ENCODE measurements at places on chromosomes 2 and 18.

GRCh38 chr2:43898838-43899346 lies 60.1 kb downstream of the ABCG8 start:
- DNase-seq = no peak

- DNase-seq = no peak
Observed at GRCh38 chr2:55408098-55408882, 11.4 kb downstream of the CCDC88A start.

DNA sequence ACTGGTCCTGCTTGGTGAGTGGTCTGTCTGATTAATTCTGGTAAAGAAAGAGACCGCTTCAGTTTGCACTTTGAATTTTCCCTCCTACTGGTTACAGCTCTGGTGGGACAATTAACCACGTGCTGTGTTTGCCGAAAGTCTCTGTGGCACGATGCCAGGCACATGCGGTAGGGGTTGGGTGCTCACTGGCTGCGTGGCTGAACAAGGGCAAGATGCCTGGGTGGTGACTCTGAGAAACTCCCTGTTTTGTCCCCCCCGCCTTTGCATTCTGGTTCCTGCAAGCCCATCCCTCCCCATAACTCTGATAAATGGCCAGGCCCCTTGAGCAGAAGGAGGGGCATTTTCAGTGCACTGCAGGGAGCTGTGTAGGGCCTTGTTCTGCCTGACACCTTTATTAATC lies 206.1 kb downstream of the TFCP2L1 start:
- no peak for DNase-seq

DNA sequence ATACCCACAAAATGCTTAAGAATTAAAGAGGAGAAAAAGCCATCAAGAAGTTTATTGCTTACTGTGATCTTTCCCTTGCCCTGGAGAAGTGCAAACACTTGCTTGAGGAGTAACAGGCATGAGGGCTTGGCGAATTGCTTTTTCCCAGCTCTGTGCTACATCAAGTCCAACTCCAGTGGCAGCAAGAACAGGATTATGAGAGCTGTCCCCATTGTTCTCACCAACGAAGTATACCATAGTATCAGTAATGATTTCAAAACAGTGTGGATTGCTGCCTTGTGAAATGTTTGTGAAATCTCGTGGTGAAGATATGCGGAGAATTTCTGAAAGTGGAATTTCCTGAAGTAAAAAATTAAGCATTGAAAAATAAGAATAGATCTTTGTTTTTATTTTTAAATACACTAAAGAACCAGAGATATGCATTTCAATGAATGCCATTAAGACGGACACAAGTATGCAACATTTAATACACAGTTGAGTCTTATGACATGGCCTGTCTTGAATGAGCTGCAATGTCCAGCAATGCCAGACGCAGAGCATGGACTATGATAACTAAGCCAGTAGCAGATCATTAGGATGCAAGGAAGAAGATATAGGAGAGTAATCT lies 43.0 kb downstream of the NDUFAF7 start:
- DNase-seq = no peak

GRCh38 chr2:165208094-165208493 lies 4.2 kb upstream of the SCN3A start:
- no peak for DNase-seq

DNA sequence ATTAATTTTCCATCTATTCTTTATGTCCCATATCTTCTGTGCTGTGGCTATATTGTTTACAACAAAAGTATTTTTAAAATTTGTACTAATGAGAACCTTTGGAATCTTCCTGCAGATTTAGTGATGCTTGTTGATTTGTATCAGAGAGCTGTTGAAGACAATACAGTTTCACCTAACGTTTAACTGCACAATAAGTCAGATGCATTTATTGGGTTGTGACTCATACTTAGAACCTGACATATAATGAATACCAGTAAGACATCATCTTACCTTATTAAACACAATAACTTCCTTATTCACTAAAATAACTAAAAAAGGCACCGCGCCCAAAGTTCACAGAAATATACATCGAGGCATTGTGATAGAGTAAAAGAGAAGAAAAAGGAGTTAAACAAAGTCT lies 43.8 kb upstream of the IL1R1 start:
- DNase-seq = no peak

DNA sequence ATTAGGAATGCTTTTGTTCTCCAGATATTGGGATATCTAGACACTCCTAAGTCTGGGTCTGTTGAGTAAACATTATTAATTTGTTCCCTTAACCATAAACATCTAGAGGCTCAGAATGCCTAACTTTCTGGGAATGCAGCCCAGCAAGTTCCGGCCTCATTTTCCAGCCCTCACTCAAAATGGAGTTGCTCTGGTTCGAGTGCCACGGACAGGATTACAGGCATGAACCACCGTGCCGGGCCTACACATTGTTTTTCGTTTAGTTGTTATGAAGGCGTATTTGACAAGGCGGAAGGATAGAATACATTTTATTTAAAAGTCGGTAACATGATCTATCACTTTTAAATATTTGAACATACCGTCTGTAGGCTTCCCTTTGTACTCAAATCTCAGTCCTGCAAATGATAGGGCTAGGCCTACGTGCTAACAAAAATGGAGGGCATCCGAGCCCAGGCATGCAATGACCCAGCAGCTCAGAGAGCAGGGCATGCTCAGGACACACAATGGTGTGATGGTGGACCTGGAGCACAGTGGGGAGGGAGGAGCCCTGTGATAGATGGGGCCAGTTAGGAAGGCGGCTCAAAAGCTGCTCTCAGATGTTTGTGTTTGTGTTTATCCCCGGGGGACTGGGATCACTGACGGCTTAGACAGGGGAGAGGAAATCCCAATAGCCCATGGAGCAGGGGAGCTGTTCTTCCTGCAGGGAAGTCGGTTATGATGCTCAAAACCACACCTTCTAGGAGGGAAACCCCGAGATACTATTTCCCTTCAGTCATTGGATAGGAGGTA lies 2.9 kb upstream of the SCYGR1 start:
- no peak for DNase-seq

- no peak for DNase-seq
Observed at GRCh38 chr18:40041951-40042350, 1913.1 kb upstream of the PIK3C3 start.
